Activated CD4-positive, alpha-beta T cell treated with anti-CD3 and anti-CD28 coated beads, Interleukin-2, amount 10 ng/mL, durations not matched to agents 24 days and 14 days (primary cell): ENCODE measurements at places on chromosomes 5 and 9.

DNA sequence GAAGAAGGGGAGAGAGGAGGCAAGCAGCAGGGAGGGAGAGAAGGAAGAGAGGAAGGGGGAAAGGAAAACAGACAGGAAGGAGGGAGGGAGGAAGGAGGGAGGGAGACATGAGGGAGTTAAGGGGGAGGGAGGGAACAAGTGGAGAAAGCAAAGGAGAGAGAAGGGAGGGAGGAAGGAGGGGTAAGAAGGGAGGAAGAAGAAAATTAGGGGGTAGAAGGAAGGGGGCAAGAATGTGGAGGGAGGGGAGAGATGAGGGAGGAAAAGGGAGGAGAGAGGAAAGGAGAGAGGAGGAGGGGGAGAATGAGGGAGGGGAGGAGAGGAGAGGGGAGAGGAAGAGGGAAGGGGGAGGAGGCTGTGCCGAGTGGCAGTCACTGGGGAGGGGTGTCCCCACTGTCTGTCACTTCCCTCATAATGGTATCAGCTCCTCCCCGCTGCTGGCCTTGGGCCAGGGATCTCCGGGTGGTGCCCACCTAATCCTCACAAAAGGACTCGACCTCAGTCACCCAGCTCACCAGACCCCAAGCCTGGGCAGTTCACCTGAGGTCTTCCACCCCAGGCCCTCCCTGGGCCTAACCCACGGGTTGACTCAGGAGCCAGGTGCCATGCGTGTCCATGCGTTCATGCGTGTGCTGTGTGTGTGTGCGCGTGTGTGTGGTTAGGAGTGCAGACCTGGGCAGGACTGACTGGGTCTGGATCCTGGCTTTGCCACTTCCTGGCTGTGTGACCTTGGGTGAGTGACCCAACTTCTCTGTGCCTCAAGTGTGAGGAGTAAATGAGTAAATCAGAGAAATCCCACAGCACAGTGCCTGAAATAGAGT, 18.1 kb downstream of the C9orf50 start:
- no peak for DNase-seq

GRCh38 chr9:71955300-71955915, 44.0 kb downstream of the C9orf85 start:
- DNase-seq: no peak

GRCh38 chr9:129547869-129548570, 72.9 kb downstream of the C9orf50 start:
- DNase-seq: no peak

- DNase-seq: no peak
These were observed 5.8 kb upstream of the ENTPD8 start for GRCh38 chr9:137446851-137447471.

DNA sequence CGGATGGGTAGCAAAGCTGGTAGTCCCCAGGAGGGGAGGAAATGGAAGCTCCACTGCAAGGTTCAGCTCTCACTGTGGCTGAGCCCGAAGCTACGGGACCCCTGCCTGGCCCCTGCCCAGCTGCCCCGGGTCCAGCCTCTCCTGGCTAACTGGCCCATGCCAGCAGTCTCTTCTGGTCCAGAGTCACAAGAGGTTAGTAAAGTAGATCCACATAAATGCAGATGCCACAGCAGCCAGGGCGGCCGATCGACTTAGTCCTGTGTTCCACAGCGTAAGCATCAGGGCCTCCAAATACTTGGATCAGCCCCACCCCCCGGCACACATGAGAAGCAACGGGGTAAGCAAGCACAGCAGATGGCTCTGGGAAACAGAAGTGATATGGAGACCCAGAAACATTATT, 42.1 kb downstream of the MRPL36 start:
- DNase-seq: no peak

DNA sequence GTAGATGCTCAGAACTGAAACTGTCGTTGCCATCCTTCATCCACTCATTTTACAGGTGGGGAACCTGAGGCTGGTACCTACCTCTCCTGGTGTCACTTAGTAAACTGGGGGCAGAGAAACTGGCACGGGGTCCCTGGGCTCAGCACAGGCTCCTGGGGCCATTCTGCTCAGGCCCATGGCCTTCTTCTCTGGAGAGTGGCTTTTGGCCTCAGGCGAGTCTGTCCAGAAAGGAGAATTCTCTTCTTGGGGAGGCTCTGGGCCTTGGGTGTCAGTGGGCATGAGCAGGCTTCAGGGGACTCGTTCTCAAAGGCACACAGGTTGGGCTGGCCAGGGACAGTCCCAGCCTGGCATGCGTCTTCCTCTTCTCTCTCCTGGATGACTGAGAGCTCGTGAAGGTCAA, 24.6 kb downstream of the COL5A1 start:
- no peak for DNase-seq

DNA sequence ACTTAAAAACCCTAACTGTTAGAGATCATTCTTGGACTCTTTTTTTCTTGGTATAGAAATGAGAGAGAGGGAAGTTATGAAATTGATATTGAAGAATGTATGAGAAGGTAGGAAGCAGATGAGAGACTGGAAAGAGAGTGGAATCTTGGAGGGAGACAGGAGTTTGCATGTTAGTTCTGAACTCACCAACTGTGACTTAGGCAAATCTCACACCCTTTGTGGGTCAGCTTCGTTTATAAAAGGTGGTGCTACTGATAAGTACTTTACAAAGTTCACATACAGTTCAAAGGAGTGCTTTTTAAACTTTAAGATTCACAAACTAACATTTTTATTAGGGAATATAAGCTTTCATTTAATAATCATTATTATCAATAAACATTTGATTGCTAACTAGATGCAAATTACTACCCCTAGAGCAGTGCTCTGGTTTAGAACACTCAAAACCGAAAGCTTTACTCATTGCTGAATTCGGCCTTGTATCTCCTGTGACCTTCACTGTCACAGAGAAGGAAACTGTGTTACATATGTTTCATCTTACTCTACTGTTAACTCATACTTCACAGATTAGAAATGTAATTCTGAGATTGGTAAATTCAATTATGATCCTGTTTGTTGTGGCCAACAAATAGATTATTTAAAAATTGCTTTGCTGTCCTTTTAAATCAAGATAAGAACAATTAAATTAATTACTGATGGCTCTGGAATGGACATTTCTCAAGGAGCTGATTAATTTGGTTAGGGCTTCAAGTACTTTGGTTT, 143.2 kb downstream of the RMI1 start:
- no peak for DNase-seq

GRCh38 chr9:113519426-113520108, 56.0 kb downstream of the RGS3 start:
- DNase-seq: no peak

- DNase-seq: no peak
These were observed 413.0 kb downstream of the ZNF608 start for GRCh38 chr5:124333298-124333979.

- no peak for DNase-seq
These were observed 58.3 kb upstream of the SEMA6A start for GRCh38 chr5:116632890-116633289.

- DNase-seq: peak; percentile 70
These were observed 453 bp downstream of the CPEB4 start for GRCh38 chr5:173888473-173889131.

DNA sequence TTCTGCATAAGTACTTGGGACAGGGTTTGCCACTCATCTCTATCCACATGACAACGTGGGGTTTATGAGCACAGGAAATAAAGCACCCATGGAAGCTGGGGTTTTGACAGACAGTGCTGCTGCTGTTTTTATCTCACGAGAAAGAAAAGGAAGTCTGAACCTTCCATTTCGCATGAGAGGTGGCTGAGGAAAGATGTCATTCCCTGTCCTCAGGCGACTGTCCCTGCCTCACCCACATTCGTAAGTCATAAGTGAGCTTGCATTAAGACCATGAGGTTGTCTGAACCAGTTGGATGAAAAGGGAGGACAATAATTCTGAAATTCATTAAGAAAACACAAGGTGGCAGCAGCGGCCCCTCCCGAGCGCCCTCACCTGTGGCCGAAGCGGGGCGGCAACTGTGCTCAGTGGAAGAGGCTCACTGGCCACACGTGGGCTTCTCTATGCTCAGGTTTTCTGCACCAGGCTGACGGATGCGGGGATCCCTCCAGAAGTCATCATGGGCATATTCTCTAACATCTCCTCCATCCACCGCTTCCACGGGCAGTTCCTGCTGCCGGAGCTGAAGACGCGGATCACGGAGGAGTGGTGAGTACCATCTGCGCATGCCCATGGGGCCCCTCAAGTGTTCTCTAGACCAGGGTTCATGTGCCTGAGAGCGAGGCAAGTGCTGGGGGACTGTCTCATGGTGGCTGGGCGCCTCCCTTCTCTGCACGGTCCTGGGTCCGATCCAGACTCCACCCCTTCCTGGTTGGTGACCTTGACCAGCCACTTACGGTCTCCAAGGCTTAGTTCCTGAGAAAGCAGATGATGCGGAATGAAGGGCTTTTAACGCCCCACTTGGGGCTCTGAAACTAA, 54.7 kb upstream of the SUSD3 start:
- peak; percentile 89 for DNase-seq

GRCh38 chr5:88813244-88813643, 69.7 kb downstream of the MEF2C start:
- no peak for DNase-seq

DNA sequence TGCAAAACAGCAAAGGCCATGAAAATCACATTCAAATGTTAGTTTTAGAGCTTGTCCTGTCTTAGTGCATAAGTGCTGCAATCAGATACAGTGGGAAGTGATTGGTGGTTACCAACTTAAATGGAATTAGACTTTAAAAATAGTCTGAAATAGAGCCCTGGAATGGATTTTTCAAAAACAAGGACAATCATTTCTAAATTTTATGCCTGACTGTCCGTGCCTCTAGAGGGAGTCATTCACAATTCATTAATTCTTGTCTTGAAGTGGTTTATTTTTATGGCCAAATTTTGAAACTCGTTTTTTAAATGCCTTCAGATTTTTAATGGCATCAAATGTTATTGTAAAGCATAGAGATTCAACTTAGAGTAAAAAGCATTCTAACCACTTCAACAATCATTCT, 561.8 kb upstream of the DAB2 start:
- no peak for DNase-seq

GRCh38 chr9:138049779-138050471, 172.3 kb downstream of the CACNA1B start:
- DNase-seq: no peak

GRCh38 chr9:124894741-124895170, 32.8 kb downstream of the ARPC5L start:
- peak; percentile 82 for DNase-seq

GRCh38 chr9:16461137-16461840, 409.2 kb downstream of the BNC2 start:
- DNase-seq: no peak

DNA sequence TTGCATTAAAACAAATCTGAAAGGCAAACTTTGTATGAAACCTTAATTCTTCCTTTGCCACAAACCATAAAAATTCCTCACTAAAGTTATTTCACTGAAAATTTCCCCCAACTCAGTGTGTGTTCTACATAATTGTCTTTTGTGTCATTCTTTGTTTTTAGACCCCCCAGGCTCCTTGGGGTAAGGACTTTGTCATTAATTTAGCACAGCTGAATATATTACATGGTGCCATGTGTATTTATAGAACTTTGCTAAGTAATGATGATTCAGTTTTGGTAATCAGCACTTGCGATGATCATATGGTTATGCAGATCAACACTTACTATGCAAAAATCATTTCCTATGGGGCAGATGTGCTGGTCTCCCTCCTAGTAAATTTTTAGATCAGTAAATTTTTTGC, 712.1 kb upstream of the MEF2C start:
- DNase-seq: no peak
